Stimulated activated CD4-positive, alpha-beta T cell treated with anti-CD3 and anti-CD28 coated beads, TNF-alpha, amount 100 ng/mL, for 24 hours (primary cell): ENCODE measurements at places on chromosomes 11 and 22.

GRCh38 chr11:63845303-63845702 is 6.4 kb downstream of the MARK2 start:
- no peak for DNase-seq

DNA sequence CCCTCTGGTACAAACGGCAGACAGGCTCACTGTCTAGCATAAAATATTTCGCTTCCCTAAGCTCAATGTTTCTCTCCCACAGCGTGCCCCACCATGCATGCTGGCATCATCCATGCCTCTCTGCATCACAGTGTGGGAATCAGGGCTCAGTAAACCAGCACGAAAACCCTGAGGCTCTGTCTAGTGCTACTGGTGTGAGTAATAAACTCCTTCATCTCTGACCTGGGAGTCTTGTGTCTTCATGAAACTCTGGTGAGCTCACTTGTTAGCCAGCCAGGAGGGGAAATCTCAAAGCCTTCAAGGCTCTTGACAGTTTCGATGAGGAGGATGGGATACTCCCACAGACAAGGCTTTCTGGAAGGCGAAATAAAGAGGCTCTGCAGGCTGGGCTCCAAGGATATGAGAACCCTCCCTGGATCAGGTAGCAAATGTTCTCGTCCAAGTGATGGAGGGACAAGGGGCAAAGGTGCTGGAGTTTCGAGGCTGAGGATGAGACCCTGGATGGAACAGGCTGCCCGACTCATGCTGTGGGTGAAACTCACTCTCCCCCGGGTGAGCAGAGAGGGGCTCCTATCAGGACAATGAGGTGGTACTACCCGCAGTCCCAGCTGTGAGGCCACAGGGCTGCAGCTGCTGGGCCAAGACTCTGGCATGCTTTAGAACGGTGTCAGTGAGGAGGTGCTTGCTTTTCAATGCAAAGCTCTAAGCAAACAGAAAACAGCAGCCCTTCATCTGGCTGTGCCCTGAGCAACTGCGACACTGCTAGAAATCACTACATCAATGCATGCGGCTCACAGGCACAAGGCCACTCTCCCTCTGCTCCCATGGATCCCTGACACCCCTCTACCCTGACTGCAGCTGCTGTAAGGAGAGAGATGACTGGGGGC is 69.3 kb downstream of the SHANK2 start:
- no peak for DNase-seq

DNA sequence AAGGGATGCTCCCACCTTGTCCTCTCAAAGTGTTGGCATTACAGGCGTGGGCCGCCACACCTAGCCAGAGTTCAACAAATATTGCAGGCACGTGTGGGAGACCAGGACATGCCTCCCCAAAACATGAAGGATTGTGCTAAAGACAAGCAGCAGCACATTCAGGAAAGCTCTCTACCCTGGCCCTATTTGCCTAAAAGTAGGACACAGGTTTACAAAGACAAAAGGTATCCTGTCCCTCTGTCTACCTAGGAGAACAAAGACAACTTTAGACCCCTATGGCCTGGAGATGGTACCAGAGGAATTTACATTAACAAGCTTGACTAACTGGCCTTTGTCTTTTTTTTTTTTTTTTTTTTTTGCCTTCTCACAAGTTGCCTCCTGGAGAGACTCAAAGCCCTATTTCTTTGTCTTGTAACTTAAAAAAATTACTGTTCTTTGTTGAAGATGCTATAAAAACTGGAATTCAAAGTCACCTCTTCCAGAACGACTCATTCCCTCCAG is 859 bp upstream of the ACCS start:
- DNase-seq, result no peak

- no peak for DNase-seq
Observed at GRCh38 chr11:78226684-78227680, 38.3 kb downstream of the USP35 start.

DNA sequence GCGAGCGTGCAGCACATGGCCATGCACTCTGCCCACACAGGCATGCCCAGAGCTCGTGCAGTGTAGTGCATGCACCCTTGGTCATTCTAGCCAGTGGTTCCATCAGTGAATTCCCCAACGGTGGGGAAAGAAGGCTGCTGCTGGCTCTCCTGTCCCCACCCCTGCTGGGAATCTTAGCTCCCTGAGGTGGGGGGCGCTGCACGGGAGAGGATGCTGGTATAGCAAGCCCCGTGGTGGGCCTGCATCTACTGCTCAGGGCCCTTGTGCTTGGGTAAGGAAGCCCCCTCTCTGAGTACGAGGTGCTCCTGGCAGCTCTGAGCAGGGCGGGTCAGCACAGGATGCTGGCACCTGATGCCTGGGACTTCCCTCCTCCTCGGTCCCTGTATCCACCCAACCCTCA is 18.5 kb upstream of the BAIAP2L2 start:
- DNase-seq, result no peak
